ENCODE measurements at places on chromosomes 3 and 15.

DNA sequence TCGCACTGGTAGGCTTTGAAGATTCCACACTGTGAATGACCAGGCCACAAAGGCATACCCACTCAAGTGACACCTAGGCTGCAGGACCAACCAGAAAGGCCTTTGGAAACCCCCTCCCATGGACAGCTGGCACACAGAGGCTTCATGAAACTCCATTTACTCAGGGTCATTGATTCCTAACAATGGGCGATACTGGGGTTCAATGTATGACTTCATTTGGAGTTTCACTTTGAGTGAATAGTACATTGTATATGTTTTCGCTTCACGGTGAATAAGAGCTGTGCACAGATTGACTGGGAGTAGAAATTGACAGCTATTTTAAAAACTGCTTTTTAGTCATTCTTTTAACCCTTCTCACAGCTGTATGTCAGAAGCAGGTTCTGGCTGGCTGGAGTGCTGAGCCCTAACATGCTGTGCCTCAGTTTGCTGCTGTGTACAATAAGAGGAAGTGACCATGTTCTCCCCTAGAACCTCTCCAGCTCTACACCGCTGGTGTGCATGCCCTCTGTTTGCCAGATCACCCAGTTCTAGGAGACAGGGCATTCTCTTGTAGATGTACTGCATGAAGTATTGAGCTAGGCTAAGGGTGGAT lies 15.4 kb upstream of the CX3CR1 start:
- DNase-seq = no peak

DNA sequence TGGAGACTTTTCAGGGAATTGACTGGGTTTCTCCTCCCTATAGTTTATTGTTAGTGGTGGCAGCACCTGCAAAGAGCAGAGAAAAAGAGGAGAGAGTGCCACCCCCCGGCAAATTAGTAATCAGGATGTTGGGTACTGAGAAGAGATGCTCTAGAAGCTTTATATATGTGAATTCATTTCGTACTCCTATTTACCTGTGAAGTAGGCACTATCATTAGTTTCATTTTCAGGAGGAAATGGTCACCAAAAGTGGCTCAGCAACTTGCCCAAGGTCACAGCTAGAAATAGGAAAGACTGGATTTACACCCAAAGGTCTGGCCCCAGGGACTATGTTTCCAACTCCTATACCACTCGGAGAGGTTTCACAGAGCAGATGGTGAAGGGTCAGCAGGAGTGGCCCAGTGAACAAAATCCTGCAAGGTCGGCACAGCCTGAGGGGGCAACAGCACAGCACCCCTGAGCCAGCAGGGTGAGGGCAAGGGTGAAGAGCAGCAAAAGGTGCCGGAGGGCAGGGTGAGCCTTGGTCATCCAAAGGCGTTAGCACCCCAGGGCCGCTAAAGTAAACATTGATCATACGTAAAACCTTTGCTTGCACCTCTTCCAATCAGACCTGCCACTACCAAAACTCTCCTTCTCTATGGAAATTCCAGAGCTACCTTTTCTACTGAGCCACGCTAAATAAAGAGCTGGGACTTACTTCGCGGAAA lies 23.6 kb downstream of the VGLL4 start:
- no peak for DNase-seq

- peak; percentile 44 for DNase-seq
Measured at GRCh38 chr3:112811131-112811884, 35.4 kb downstream of the CD200R1L start.

DNA sequence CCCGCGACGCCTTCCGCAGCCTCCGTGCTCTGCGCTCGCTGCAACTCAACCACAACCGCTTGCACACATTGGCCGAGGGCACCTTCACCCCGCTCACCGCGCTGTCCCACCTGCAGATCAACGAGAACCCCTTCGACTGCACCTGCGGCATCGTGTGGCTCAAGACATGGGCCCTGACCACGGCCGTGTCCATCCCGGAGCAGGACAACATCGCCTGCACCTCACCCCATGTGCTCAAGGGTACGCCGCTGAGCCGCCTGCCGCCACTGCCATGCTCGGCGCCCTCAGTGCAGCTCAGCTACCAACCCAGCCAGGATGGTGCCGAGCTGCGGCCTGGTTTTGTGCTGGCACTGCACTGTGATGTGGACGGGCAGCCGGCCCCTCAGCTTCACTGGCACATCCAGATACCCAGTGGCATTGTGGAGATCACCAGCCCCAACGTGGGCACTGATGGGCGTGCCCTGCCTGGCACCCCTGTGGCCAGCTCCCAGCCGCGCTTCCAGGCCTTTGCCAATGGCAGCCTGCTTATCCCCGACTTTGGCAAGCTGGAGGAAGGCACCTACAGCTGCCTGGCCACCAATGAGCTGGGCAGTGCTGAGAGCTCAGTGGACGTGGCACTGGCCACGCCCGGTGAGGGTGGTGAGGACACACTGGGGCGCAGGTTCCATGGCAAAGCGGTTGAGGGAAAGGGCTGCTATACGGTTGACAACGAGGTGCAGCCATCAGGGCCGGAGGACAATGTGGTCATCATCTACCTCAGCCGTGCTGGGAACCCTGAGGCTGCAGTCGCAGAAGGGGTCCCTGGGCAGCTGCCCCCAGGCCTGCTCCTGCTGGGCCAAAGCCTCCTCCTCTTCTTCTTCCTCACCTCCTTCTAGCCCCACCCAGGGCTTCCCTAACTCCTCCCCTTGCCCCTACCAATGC lies 2.0 kb downstream of the ISLR start:
- no peak for DNase-seq

DNA sequence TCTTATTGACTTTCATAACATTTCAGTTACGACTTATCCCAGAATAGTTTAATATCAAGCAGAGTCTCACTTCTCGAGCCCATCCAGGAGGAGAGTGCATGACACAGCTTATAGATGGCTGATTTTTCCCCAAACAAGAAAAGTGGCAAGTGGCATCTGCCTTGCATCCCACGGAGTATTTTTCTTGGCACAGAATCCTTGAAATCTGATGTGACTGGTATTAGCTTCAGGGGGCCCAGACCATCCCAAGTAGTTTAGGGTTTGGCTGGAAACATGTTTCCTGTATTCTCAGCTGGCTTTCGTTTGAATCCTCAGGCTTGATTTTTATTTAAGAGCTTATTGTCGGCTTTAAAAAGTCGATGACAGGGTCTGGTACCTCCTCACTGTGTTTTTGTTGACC lies 20.7 kb upstream of the FBXL22 start:
- DNase-seq = no peak

DNA sequence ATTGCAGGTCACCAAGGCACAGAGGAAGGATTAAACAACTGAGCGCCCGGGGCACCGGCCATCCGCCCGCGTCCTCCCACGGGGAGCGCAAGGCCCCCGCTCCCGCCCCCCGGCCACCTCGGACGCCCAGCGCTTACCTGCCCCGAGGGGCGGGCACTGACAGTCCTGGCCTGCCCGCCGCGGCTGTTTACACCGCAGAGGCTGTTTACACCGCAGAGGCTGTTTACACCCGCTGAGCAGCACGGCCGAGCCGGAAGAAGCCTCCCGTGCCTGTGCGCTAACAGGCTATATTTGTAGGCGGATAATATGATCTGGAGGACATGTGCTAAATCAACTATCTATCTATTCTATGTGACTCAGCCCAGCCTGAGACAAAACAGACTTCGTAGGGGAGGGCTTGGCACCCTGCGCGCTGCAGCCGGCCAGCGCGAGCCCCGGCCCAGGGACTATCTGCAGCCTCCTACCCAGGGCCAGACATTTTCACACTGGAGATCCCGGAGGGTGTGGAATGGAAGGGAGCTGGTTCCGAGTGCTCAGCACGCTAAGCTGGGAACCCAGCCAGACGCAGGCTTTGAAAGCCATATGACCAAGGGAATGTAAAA lies at the start of gene LRRC2:
Gene LRRC2 (minus strand): TSS at position 263 of the 602 bp plus-strand sequence. CDS start 14,711 bp downstream, outside the sequence.
- peak; percentile 32 for DNase-seq

DNA sequence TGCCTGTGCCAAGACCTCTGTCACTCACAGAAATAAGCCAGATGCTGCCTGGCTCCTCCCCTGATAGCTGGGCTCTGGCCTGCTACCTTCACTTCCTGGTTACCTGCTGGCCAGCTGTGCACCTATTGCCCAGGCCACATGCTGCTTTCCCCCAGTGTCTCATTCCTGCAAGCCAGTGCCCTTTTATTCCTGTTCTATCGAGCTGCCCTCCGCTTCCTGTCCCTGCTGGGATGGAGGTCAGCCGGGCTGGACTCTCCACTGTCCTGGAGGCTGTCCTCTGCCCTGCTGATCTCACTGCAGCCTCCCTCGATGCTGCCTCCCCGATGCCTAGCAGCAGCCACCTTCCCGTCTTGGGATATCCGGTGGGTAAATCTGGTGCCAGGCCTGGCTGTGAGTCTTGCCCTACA lies 37.0 kb upstream of the SNRPA1 start:
- DNase-seq = no peak

GRCh38 chr15:67103869-67104268 lies 38.5 kb downstream of the SMAD3 start:
- DNase-seq = no peak

DNA sequence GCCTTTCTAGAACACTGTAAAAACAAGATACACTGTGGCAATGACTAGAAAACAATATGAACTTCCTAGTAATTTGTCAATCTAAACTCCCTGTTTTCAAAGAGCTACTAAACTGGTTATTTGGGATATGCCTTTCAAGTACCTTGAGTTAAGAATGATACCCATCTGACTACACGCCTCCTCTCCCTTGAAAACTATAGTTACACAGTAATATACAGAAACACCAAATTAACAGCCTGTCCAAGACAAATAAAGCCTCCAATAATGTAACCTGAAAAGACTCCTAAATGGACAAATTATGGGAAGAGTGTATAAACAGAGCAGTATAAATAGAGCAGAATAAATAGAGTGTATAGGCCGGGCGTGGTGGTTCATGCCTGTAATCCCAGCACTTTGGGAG lies 70.1 kb downstream of the SMARCC1 start:
- DNase-seq = no peak

DNA sequence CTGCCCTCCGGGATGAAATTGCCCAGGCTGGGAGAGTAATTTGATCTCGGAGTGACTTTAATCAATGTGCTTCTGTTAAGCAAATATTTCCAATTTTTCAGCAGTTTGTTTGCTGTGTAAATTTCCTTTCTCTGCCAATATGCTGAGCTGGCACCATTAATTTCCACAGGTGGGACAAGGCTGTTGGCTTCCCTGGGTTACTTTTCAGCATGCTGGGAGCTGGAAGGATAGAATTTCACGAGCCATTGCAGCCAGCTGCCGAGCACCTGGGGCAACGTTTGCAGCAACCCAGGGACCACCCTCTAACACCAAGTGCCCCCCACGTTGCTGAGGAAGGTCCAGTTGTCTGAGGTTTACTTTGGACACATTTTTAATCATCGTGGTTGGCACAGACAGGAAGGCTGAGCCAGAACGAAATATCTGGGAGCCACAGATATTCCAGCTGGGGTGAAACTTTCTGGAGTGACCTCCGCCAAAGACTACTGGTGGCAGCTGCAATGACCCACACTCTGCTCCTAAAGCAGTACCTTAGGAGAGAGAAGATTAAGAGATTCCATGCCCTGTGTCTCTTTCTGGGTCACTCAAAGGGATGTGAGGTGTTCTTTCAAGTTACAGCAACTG lies 293.3 kb upstream of the RGMA start:
- DNase-seq = no peak

GRCh38 chr3:150300852-150301517 lies 107.1 kb upstream of the TSC22D2 start:
- no peak for DNase-seq

- no peak for DNase-seq
Measured at GRCh38 chr3:128800241-128801187, 74.5 kb downstream of the RAB7A start.

- no peak for DNase-seq
Measured at GRCh38 chr15:85718271-85718971, 76.3 kb downstream of the KLHL25 start.

DNA sequence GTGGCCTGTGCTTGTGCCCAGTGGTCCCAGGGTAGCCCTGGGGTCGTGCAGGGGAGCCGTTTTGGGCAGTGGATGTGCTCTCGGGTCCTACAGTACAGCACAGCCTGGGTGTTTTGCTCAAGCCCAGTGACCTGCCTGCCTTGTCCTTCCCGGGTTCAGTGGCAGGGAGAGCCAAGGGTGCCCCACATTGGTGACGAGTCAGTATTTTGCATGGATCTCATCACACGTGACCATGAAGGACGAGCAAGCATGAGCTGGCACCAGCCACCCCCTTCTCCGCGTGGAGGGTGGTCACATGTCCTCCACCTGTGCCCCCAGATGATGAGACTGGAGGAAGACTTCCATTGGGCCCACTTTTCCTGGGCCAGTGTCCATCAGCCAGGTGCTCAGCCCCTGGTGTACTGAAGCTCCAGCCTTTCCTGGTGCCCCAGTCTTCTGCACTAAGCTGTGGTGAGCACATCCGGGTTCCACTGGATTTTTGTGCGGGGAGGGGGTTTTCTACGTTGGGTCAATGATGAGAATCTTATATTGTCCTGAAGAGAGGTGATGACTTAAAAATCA lies 197.5 kb downstream of the UBE3A start:
- no peak for DNase-seq
